ENCODE measurements at places on chromosomes 3 and 15.

DNA sequence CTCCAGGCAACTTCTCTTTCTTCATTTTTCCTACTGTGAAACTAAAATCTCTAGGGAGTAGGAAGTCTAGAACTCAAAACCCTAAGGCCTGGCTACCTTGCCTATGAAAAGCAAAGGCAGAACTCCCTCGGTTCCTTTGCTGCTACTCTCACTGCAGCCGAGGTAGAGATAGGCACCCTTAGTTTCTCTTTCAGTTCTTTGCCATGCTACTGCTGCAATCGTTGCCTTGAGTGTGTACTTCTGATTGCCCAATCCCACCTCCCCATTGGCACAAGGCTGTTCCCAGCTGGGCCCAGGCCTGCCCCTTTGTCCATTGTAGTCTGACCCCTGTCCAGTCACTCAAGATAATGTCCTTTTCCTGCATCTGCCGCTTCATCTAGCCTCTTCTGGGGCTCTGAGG lies 92.3 kb upstream of the MRPS22 start:
- DNase-seq: no peak

- DNase-seq: no peak
These were observed 36.5 kb upstream of the SPTBN5 start for GRCh38 chr15:41930221-41930866.

GRCh38 chr3:64290864-64291263 lies 65.6 kb upstream of the PRICKLE2 start:
- DNase-seq: no peak

DNA sequence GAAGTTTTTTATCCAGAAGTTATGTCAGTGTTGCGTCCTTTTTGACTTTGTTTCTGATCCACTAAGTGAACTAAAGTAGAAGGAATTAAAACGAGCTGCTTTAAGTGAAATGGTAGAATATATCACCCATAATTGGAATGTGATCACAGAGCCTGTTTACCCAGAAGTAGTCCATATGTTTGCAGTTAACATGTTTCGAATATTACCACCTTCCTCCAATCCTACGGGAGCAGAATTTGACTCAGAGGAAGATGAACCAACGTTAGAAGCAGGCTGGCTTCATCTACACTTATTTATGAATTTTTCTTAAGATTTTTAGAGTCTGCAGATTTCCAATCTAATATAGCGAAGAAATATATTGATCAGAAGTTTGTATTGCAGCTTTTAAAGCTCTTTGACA lies 57.6 kb downstream of the DNAH1 start:
- no peak for DNase-seq

DNA sequence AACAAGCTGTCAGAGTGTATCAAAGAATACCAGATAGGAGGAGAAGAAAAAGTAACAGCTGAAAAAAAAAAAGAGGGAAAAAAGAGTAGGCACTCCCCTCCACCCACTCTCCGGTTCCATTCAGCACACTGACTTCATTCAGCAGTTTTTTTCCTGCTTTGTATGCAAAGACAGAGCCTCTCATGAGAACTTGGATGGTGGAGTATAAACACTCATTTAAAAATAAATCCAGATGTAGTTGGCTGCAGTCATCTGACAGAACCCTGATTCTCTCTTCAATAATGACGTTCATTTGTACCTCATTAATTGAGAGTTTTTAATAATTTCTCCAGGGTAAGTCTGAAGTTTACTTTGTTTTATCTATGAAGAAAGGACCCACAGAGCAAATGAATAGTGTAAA lies 81.0 kb downstream of the TMEM108 start:
- no peak for DNase-seq

DNA sequence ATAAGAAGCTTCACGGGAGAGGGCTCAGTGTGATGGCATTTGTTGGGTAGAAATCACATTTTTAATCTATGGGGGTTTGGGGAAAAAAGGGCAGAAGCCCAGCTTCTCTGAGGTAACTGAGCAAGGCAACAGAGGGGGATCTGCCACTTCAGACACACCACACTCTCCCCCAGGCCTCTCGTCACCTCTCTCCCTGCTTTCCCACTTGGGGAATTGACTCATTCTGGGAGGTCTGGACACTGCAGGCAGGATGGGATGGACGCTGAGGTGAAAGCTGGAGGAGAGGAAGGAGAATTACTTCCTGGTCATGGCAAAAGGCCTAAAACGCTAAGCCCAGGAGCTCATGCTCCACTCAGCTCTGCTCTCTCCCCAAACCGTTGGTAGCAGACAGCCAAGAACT lies 33.2 kb downstream of the MYO5C start:
- DNase-seq: no peak

- DNase-seq: peak; percentile 72
These were observed 44.0 kb downstream of the ZBTB38 start for GRCh38 chr3:141412087-141412935.

DNA sequence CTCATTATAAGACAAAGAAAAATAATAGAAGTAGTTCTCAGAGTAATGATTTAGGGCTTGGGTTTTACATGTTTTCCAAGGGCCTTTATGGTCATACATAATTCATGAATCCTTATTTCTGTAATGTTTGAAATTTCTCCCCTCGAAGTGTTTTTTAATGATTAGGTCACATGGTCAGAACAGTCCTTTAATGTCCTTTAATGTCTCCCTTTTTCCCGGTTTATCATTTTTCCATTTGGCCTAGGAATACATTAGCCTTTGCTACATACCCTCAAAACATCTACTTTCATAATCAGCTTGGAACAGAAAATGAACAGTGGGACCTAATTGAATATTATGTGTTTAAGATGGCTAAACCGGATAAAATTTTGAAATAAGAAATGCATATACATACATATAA lies 159.9 kb upstream of the ROBO2 start:
- no peak for DNase-seq

DNA sequence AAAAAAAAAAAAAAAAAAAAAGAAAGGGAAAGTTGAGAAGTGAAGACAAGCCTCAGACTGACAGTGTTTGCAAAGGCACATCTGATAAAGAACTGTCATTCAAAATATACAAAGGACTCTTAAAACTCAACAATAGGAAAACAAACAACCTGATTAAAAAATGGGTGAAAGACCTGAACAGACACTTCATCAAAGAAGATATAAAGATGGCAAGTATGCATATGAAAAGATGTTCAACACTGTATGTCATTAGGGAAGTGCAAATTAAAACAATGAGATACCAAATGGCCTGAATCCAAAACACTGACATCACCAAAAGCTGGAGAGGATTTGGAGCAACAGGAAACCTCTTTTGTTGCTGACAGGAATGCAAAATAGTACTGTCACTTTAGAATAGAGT lies 48.6 kb downstream of the MCCC1 start:
- DNase-seq: no peak

All from SW 1271 (cell line).